ENCODE measurements at places on chromosomes 11 and 22.

- DNase-seq = no peak
Measured at GRCh38 chr22:28904211-28904896, 21.0 kb downstream of the ZNRF3 start.

DNA sequence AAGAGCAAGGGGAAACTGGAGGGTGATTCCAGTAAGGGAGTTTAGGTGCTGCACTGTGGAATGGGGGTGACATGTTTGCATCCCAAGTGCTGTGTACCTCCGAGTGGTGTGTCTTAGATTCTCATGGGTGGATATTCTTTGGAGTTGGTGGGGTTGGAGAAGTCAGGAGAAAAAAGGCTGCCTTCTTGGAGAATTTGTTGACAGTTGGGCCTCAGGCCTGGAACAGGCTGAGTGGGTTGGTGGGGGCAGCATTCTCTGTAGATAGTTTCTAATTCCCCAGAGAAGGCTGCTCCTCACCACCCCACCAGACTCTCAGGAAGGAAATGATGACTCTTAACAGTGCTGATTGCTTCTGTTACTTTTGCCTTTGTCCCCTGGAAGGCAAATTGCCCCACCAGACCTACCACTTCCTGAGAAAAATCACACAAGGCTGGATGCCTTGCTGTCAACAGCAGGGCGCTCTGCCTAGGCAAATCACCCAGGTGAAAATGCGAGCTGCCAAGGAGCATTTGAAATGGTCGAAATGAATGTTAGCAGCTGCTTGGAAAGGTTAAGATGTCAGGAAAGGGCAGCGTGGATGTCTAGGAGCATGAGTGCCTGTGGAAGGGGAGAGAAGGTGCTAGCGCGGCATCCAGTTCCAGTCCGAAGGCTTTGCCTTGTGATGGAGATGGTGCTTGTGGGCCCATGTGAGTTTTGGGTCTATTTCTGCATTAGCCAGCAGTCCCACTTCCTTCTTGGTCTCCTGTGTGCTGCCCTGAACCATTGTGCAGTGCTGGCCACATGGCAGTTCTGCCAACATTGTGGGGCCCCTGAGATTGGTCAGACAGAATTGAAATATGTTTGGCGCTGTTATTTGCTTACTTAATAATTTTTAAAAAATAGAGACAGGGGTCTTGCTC lies 29.7 kb upstream of the SORL1-AS1 start:
- DNase-seq = no peak

DNA sequence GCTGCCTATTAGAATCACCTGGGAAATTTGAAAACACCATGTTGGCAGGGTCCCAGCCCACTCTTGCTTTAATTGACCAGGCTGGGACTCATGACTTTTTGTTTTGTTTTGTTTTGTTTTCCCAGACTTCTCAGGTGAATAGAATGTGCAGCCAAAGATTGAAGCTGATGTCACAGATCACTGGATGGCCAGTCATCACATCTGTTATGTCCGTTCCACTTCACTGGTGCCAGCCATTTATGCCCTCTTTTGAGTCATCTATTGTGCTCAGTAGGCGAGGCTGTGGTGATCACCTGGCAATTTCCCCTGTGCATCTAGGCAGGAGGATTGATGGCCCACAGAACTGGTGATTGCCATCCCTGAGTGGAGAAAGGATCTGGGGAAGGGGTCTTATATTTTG lies 297.3 kb downstream of the INSC start:
- no peak for DNase-seq

- DNase-seq = no peak
Measured at GRCh38 chr11:94700622-94701021, 67.5 kb upstream of the AMOTL1 start.

GRCh38 chr11:11718511-11718910 lies 96.7 kb upstream of the GALNT18 start:
- DNase-seq = no peak

DNA sequence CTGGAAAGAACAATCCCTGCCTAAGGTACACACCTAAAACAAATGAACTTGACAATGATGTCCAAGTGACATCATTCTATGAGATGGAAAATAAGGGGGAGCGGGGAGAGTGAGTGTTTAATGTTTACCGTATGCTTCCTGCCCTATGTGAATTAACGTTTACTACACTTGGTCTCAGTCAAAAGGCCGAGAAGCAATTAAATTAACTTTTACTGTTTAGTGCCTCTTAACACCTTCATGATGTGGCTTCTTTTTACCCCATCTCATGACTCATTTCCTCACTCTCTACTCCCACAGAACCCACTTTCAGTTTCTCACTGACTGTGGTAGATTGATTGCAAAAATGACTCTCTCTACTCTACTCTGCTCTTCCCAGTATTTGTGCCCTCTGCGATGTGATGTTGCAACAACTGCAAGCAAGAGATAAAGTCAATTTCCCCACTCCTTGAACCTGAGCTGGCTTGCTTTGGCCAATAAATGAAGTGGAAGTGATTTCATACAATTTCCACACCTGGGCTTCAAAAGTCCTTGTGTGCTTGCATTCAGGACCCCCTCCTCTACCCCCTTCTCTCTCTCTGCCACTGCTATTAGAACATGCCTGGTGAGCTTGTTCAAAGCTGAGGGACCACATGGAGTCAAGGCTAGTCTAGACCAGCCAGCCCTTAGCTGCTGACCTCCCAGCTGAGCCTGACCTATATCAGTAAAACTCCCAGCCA lies 11.6 kb upstream of the ALKBH3 start:
- no peak for DNase-seq

- no peak for DNase-seq
Measured at GRCh38 chr11:116533186-116533825, 239.5 kb downstream of the BUD13 start.

- DNase-seq = no peak
Measured at GRCh38 chr11:30316237-30316636, 6.7 kb upstream of the ARL14EP start.

GRCh38 chr11:120108154-120108784 lies 29.6 kb downstream of the TRIM29 start:
- DNase-seq = no peak

- no peak for DNase-seq
Measured at GRCh38 chr11:2159536-2160413, 1.2 kb downstream of the INS start.

- DNase-seq = no peak
Measured at GRCh38 chr11:75024764-75025211, 36.1 kb downstream of the NEU3 start.

DNA sequence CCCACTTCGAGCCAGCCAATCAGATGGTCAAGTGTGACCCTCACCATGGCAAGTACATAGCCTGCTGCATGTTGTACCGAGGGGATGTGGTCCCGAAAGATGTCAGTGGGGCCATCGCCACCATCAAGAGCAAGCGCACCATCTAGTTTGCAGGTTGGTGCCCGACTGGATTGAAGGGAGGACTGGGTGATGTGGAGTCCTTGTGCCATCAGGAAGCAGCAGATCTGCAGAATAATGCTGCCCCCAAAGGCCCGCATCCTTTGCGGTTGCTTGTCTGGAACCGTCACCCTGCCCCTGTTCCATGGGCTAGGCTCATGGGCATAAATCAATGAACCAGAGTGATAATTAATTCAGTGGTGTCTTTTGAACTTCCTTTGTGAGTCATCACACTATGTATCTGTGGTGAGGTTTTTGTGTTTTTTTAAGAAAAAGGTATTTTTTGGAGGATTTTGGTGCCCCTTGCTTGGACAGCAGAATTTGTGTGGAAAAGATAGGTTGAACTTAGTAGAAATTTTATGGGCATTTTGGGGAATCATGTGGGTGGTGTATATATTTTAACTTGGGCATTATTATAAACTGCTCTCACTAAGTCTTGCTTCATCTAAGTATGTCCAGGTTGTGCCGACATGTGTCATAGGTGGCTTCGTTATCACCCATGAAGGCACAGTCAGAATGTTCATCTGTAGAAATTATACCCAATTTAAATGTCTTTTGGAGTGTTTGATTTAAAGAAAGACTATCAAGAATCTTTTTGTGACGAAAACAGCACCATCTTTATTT lies 22.3 kb downstream of the LRRC74B start:
- no peak for DNase-seq

DNA sequence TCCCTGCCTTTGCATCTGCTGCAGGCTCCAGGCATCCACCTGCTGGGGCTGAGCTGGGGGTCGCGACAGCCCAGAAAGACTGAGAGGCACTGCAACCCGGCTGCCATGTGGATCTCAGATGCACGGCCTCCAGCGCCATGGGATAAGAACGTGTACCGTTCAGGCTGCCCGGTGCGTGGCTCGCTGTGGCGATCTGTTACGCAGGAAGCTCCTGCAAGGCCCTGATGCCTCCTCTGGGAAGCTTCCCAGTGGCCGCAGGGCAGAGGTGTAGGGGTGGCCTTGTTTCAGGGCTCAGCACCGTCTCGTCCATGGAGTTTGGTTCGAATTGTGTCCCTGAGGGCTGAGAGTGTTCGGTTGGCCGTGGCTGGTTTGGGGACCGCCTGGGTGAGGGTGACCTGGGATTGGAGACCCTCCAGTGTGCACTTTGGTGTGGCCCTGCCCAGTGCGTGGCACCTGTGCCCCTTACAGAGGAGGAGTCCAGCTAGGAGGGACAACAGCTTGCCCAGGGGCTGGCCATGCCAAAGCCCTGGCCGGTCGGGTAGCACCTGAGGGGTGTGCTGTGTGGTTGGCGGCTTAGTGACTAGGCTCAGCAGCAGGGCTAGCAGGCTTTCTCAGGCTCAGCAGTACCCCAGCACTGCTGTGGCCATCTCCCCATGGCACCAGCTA lies 1184.5 kb downstream of the BRD1 start:
- no peak for DNase-seq

DNA sequence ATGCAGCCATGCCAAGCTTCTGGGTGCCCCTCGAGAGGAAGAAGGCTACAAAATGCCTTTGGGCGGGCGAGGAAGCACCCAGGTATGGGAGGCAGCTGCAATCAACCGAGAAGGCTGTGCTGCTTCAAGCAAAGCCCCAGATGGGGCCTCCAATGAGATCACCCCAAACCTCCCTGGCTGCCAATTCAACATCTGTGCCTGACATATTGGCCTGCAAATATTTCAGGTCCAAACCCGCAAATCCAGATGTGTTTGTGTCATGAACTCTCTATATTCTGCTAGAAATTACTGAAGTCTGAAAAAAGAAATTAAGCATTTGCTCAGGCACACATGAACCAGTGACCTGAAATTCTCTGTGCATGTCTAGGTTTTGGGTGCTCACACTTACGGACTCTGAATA lies 78.8 kb upstream of the RCN1 start:
- DNase-seq = no peak

GRCh38 chr22:27370987-27371386 lies 430.6 kb downstream of the MN1 start:
- no peak for DNase-seq

GRCh38 chr22:38262051-38262795 lies 10.6 kb downstream of the TMEM184B start:
- DNase-seq = no peak

DNA sequence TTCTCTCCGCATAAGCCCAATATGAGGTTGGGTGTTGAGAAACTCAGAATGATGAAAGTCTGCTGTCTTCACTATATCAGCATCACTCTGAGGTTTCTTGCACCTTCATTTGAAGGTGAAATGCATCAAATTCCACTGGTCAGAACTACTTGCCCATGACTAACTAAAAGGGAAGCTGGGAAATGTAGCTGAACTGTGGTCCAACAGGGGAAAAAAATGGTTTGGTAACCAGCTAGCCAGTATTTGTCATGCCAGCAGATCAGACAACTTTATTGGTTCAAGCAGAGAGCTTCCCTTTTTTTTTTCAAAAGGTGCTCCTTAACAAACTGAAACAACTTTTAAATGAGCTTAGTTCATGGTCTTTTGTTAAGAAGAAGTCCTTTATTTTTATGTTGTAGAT lies 14.2 kb upstream of the PIK3C2A start:
- no peak for DNase-seq

All from cortex of kidney (tissue), 1 donor.